Stimulated activated CD8-positive, alpha-beta memory T cell treated with anti-CD3 and anti-CD28 coated beads, Interleukin-4, amount 100 ng/mL, for 1 hour (primary cell): ENCODE measurements at places on chromosomes 16 and 17.

GRCh38 chr17:15469260-15469659 is 1.8 kb upstream of the CDRT4 start:
- DNase-seq = no peak

- no peak for DNase-seq
Observed at GRCh38 chr16:57115514-57116182, 23.3 kb downstream of the CPNE2 start.

GRCh38 chr16:56278196-56278855 is 87.0 kb downstream of the GNAO1 start:
- DNase-seq = no peak

DNA sequence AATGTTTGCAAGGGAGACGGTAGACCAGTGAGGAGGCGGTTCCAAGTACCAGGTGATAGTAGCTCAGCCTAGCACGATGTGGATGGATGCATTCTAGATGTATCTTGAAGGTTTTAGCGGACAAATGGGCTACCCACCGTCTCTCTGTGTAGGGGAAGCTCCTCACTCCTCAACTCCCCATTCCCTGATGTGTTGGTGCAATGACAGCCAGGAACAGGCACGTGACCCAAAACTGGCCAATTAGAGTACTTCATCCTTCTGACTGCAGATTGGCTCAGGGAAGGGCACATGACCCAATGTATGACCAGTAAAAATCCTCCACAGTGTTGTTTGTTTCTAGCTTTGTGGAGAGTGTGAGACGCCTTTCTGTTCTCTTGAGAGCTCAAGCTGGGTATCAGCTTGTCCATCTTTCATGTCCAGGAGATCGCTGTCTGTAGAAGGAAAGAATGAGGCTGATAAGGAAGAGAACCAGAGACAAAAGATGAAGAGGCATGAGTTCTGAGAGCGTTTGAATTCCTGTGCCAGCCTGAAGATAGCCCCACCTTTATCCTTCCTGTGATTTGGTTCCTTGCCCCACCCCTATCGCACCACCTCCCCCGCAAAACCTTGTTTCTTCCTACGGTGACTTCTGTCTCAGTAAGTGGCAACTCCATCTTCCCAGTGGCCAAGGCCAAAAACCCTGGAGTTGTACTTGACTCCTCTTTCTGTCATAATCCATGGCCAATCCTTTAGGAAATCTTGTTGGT is 2.3 kb upstream of the BORCS6 start:
- no peak for DNase-seq

GRCh38 chr17:31853911-31854470 is 5.1 kb downstream of the COPRS start:
- no peak for DNase-seq

DNA sequence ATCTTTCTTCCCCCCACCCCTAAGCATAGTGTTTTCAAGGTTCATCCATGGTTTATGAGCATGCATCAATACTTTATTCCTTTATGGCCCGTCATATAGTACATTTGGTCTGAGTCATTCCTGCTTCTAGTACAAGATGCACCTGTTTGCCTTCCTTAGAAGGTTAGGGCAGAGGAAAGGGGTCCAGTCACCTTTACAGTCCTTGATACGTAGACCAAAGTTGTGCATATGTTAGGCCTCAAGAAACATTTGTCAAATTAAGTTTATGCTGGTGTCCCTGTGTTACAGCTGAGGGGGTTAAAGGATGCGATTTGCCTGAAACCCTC is 1.4 kb downstream of the CYB5D2 start:
- DNase-seq = no peak

GRCh38 chr17:82193520-82194220 is 19.0 kb downstream of the CCDC57 start:
- no peak for DNase-seq

- no peak for DNase-seq
Observed at GRCh38 chr16:71627731-71628181, 1.8 kb downstream of the MARVELD3 start.

GRCh38 chr16:84380405-84380804 is 12.1 kb downstream of the ATP2C2 start:
- no peak for DNase-seq

DNA sequence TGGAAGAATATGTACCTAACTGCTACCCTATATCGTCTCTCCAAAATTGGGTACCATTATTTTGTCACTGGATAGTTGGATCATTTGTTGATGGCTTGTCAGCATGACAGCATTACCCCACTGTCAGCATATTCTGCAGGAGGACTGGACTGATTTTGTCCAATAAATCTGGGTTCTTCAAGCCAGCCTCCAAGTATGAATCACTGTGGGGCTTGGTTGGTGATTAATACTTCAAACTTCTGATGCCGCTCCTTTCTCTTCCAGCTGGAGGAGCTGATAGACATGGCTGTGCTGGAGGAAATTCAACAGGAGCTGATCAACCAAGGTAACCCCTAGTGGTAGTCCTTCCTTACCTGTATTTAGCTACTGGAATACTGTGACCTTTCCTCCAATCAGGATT is 2.5 kb downstream of the RPAIN start:
- no peak for DNase-seq

DNA sequence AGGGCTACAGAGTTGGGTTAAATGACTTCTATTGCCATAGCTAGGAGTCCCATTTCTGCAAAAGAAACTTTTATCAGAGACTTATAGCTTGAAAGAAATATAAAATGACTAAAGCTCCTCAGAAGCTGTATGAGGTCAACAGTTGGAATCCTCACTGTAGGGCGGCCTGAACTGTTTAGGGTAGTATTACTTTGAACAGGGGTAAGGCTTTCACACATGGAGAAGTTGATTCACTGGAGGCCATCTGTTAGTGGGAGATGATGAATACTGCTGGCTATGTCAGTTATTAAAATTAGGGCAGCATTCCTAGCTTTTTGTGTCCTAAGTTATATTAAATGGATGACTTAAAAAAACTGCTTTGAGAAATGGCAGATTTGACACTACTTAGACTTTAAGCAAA is 6.0 kb downstream of the TTC19 start:
- no peak for DNase-seq

DNA sequence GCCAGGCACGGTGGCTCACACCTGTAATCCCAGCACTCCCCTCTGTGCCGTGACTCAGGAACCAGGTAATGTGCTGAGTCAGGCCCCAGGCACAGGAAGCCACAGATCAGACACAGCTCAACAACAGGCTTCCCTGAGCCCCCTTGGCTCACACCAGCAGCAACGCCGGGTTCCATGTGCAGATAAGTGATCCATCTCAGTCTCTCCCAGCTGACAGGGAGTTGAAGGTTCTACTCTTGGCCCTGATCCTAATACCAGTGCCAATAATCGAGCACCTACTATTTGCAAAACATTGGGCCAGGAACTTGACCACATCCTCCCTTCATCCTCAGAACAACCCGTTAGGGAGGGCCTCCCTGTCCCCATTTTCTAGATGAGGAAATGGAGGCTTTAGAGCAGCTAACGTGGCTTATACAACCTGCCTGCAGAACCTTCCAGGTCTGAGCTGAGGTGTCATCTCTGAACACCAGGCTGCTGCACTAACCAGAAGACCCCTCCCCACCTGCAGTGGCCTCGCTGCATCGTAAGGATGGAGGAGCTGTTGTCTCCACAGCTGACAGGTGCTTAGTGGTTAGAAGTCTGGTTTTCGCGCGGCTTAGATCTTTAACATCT is 64.8 kb upstream of the AMZ2 start:
- DNase-seq = no peak

- DNase-seq = no peak
Observed at GRCh38 chr16:81686391-81687130, 92.5 kb upstream of the PLCG2 start.

DNA sequence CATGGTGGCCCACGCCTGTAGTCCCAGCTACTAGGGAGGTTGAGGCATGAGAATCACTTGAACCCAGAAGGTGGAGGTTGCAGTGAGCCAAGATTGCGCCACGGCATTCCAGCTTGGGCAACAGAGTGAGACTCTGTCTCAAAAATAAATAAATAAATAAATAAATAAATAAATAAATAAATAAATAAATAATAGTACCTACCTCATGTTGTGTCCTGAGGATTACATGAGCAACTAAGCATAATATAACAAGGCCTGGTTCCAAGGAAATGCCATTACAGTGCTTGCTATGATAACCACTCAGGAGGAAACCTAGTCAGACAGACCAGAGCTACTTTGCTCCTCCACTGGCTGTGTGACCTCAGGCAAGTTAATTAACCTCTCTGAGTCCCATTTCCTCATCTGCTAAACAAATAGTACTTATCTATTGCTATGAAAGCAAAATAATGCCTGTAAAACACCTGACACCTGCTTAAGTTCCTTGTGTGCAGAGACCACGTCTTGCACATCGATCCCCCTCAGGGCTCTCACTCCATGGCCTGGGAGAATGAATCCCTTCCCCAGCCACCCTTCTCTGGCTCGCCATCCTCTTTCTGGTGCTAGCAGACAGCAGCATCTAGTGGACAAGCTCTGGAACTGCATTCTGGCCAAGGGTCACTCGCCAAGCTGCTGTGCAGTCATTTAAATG is 7.5 kb downstream of the EPOP start:
- peak; percentile 25 for DNase-seq

DNA sequence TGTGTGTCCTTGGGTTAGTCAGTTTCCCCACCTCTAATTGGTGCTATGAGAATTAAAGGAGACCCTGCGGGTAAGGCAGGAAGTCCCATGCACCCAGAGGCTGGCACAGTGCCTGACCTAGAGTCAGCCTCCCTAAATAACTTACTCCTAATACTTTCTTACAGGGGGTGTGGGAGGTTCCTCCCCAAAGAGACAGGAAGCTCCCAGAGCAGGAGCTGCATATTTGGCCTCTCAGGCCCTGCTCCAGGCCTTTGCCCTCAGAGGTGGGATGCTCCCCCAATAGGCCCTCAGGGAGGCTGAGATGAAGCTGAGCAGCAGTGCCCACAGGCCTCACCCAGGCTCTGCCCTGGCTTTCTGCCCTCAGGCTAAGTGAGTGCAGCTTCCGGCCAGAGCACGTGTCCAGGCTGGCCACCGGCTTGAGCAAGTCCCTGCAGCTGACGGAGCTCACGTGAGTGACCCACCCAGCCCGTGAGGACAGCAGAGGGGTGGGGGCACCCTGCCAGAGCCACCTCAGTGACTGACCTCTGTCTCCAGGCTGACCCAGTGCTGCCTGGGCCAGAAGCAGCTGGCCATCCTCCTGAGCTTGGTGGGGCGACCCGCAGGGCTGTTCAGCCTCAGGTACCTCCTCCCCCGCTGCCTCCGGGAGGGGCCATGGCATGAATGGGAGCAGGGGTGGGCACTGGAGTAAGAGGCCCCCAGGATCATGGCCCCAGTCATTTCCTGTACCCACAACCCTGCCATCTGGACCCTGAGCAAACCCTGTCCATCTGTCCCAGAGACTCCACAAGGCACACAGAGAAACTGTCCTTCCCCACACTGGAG is 31.1 kb upstream of the CPNE2 start:
- no peak for DNase-seq

- no peak for DNase-seq
Observed at GRCh38 chr17:41687828-41688640, 651 bp upstream of the EIF1 start.

GRCh38 chr16:17026600-17027242 is 444.0 kb downstream of the XYLT1 start:
- DNase-seq = no peak

- no peak for DNase-seq
Observed at GRCh38 chr17:40491486-40491885, 9.9 kb downstream of the TNS4 start.

- DNase-seq = no peak
Observed at GRCh38 chr17:74239172-74239571, 25.8 kb downstream of the TTYH2 start.

DNA sequence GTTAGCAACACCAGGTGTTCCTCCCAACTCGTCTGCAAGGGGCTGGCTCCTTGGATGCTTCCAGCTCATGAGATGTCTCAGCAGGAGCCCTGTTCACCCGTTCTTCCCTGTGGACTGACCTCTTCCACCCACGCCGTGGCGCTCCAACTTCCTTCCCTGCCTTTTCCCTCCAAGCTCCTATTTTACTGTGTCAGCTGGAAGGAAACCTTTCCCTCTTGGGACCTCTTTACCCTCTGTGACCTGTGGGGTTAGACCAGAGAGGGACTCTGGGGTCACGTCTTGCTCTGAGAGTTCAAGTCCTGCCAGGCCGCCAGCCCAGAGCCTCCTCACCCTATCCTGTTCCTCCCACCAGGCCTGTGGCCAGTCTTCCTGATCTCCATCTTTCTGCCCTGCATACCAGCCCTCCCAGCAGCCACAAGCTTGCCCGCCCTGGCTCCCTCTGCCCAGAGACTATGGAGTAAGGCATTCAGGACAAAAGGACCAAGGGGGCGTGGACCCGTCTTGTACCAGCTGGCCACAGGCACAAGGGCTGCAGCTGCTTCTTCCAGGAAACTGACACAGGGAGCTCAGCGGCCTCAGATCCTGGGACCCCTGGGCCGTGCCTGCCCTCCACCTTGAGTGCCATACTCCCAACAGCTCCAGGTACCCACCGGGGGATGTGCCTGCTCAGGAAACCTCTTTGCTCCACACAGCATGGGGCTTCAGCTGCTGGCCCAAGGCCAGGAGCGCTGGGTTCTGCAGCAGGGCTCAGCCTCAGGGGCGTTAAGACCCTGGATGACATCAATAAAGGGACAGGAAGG is 3.0 kb downstream of the PAQR4 start:
- DNase-seq = no peak

DNA sequence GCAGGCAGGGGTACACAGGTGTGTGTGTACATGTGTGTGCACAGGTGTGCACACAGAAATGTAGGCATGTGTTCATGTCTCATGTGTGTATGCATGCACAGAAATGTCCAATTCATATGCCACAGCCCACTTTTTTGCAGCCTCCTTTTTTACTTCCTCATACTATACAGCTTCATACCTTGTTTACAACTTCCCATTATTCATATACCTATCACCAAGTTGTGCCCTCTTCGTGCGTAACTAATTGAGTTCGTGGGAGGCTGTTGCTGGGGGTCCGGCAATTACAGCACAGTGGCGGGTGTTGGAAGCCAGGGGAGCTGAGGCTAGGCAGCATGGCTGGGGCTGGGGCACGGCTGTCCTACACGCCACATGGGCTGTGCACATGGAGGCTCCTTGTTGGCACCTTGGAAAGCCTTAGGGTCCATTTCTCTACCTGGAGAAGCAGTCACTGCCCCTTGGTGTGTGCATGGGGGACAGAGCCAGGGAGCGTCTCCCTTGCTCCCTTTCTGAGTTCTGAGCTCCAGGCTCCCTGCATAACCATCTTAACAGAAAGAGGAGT is 266.7 kb downstream of the ENGASE start:
- no peak for DNase-seq

GRCh38 chr17:48678141-48678971 is 44.0 kb downstream of the PRAC1 start:
- peak; percentile 30 for DNase-seq

GRCh38 chr16:4684763-4685162 is 8.6 kb upstream of the NUDT16L1 start:
- DNase-seq = no peak
